NCI-H187 treated with DMSO at 0.1 percent for 48 hours (cell line): ENCODE measurements at places on chromosomes 4 and X.

DNA sequence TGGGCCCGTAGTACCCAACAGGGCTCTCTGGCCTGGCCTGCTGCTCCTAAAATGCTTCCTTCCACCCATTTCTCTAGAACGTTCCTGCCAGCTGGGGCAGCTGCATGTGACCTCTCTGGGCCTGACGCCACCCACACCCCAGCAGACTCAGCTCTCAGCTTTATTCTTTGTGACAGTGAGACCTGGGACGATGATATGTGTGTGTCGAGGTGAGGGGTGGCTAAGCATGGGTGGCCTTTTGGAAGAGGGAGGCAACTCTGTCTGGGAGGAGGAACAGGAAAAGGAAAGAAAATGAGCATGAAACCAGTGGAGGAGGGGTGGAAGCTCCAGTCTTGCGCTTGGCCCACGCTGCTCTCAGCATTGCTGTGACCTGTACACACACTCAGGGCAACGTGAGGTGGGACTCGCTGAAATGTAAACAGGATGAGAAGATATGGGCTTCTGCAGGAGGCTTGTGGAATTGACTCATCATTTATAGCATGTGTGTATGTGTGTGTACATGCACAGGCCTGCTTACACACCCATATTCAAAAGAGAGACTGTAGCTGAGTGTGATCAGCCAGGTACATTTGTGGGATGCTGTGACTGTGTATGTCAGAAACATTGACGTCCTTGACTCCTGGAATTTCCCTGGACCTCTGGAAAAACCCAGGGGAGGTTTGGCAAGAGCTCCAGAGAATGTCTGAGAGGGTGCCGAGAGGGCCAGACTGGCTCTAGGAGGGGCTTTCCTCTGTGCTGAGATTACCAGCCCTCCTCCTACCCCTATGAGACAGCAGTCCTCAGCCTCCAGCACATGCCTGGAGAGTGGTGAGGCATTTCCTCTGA is 137.9 kb downstream of the PJA1 start:
- no peak for DNase-seq

GRCh38 chr4:168199260-168199957 is 107.1 kb downstream of the ANXA10 start:
- no peak for DNase-seq

DNA sequence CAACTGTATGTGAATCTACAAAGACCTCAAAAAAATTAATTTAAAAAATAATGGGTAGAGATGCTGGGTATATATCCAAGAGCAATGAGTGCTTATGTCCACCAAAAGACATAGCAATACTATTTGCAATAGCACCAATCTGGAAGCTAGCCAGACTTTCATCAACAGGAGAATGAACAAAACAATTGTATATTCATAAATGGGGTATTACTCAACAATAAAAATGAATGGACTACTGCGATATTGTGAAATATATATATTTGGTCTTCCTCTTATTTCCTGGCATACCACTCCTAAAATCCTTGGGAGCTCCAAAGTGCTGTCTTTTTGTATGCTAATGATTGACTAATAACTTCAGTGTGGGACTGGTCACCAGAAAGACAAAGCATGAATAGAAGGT is 77.5 kb downstream of the MSN start:
- DNase-seq: no peak

GRCh38 chr4:81844717-81845116 is 373.0 kb upstream of the RASGEF1B start:
- peak; percentile 78 for DNase-seq

DNA sequence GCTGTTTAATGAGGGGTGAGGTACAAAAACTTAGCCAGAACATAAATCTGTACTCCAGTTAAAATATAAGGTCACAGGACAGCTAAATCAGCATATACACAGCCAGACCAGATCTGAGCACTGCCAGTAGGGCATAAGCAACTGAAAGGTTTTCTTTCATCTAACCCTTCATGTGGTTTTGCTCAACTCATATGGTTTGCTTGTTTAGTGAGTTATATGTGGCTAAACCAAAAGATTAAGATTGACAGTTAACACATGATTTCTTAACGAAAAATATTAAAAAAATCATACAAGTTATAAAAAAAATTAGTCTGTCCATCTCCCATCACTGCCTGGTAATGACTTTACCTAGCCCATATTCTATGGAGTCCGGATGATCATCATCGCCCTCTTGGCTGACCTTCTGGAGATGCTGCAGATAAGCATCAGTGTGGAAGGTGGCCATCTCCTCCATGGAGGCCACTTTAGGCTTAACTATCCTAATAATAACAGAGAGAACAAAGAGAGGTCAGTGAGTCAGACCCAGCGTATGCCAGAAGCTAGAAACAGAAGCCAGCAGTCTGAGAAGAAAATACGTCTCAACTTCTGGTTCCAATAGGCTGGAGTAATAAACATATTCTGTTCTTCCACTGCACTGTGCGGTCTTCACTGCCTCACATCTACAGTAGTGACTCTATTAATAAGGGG is 4.1 kb downstream of the HDAC8 start:
- no peak for DNase-seq

DNA sequence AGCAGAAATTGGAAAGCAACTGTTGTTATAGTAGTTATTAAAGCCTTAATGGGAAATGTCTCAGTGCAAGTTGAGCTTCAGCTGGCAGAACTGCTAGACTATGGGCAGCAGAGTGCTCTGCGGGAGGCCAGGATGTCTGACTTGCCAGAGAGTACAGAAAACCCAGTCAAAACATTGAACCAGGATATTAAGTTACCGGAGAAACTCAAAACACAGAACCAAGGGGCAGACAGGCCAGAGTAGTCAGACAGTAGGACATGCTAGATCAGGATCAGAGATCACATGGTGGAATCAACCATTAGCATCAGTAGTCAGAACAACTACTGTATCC is 72.9 kb upstream of the TNIP3 start:
- no peak for DNase-seq

DNA sequence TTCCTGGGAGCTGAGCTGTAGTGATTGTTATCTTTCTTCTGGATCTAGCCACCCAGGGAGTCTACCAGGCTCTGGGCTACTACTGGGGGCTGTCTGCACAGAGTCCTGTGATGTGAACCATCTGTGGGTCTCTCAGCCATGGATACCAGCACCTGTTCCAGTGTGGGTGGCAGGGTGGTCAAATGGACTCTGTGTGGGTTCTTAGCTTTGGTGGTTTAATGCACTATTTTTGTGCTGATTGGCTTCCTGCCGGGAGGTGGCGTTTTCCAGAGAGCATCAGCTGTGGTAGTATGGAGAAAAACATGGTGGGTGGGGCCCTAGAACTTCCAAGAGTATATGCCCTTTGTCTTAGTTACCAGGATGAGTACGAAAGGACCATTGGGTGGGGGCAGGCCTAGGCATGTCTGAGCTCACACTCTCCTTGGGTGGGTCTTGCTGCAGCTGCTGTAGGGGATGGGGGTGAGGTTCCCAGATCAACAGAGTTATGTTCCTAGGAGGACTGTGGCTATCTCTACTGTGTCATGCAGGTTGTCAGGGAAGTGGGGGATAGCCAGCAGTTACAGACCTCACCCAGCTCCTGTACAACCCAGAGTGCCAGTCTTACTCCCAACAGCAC is 264.8 kb upstream of the LDB2 start:
- DNase-seq: no peak

GRCh38 chr4:3858765-3859388 is 92.7 kb downstream of the ADRA2C start:
- no peak for DNase-seq

DNA sequence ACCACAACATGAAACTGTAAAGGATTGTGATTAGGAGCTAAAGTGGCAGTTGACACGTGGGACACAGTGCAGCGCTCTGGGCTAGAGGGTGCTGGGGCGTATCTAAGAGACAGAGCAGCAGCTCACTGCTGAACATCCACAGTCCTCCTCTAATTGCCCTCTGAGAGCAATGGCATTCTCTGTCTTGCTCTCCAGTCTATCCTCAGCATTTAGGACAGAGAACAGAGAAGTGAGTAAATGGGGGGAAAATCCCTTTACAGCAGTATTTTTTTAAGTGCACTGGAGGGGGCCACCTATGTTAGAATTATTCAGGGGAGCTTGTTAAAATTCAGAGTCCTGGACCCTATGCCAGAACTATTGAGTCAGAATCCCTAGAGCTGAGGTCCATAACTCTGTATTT is 4.2 kb upstream of the TMEM154 start:
- DNase-seq: no peak

DNA sequence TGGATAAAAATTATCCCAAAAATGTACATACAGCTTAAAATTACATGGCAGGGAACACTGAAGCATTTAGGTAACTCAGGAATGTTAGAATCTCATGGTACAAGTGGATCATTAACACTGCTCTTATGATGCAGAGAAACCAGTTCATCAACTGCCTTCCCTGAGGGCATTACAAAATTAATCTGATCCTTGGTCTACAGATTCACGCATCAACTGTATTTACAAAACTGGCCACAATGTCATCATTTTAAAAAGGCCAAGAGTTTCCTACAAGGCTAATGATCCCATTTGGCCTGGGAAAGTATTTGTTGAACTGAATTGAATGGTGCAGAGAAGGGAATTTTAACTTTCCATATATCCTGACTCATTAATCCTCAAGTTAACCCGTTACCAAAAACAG is 84.6 kb downstream of the TSPAN5 start:
- DNase-seq: no peak

- DNase-seq: no peak
These were observed 57.2 kb upstream of the MTMR1 start for GRCh38 chrX:150635952-150636351.
